Left ventricle myocardium inferior (tissue), 1 donor: ENCODE measurements at places on chromosomes 12 and 14. TPM values are rescaled to one million over a fixed set of nuclear protein-coding genes. Genes with fewer than 3 reads are reported as not detected.

GRCh38 chr12:82008251-82008650, 249.1 kb upstream of the PPFIA2 start:
- DNase-seq: no peak

The SSPN gene
- 67.4 TPM for total RNA-seq

The CMA1 gene
- 0.66 TPM for total RNA-seq

- peak; percentile 19 for DNase-seq
These were observed 264.0 kb downstream of the VRK1 start for GRCh38 chr14:97061198-97061597.

GRCh38 chr14:26729851-26730250, 132.0 kb upstream of the NOVA1 start:
- DNase-seq: no peak

GRCh38 chr14:93712838-93713724, 75.2 kb downstream of the PRIMA1 start:
- no peak for DNase-seq

- DNase-seq: no peak
These were observed 77.7 kb downstream of the KCNK10 start for GRCh38 chr14:88245321-88245720.

DNA sequence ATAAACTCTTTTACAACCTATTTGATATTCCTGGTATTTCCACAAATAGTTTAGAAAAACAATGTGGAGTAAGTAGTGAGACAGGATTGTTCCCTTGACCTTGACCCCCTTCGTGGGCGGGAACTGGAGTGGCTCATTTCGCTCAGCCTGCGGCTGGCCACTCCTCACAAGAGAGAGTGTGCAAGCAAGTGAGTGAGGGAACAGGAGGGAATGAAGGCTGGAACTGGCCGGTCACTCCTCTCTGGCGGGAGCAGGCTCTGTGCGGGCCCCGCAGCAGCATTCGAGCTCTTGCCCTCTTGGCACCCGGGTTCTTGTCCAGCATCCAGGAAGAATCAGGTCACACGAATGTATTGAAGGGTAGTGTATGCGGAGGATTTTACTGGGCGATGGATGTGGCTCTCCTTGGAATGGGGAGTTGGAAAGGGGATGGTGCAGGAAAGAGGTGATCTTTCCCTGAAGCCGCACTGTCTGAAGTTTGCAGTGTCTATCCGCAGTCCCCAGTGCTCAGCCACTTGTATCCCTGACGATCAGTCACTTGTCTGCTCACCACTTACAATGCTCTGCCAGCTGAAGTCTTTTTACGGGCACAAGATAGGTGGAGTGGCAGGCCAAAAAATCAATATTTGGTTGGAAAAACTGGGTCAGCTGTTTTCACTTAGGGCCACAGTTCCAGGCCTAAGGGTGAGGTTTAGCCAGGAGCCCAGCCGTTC, 28.0 kb upstream of the TXNRD1 start:
- no peak for DNase-seq
